Renal cortical epithelial cell (primary cell): ENCODE measurements at places on chromosomes 1 and 21.

DNA sequence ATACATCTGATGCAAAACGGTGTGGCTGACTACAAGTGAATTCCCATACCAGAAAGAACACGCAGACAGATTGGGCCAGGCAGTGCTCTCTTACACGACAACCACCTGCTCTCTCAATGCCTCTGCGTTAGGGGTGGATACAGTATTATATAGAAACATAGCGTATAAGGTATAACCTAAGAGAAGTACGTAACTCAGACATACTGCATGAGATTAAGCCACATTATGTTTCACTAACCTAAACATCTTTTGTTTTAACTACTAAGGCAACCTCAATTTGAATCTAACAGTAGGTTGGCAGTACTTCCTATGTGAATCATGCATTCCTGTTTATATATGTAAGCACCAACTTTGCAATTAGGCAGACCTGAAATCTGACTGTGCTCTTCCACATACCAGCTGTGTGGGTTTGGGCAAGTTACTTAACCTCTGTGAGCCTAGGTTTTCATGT, 58.1 kb upstream of the COA6 start:
- DNase-seq = peak; percentile 72

- no peak for DNase-seq
Observed at GRCh38 chr1:19582318-19582717, 61.8 kb upstream of the NBL1 start.

GRCh38 chr21:44706026-44706705, 5.2 kb downstream of the TSPEAR start:
- DNase-seq = no peak

- DNase-seq = no peak
Observed at GRCh38 chr1:34825455-34826091, 32.8 kb downstream of the GJA4 start.

GRCh38 chr1:5980314-5981008, 11.8 kb downstream of the NPHP4 start:
- no peak for DNase-seq

DNA sequence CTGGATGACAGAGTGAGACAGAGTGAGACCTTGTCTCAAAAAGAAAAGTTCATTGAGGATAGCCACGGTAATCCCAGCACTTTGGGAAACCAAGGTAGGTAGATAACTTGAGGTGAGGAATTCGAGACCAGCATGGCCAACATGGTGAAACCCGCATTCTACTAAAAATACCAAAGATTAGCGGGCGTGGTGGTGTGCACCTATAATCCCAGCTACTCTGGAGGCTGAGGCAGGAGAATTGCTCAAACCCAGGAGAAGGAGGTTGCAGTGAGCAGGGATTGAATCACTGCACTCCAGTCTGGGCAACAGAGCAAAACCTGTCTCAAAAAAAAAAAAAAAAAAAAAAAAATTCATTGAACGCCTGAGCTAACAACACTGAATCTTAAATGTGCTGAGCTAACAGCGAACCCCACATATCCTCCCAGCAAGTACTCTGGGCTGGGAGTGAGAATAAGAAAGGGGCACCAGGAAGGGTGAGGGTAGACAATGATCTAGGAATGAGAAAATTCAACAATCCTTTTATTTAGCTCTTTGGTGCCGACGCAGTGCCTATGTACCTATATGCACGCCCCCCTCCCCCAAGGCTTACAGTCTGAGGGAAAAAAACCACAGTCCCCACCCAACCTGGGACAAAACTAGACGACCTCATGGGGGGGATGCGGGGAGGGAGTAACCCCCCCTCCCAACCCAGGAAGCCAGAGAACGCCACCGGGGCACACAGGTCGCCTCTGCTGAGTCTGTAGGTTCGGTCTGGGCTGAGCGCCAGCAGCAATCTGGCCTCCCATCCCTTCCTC, 1.4 kb upstream of the CACNA1S start:
- DNase-seq = no peak

- peak; percentile 14 for DNase-seq
Observed at GRCh38 chr1:116906812-116907211, 2.9 kb upstream of the PTGFRN start.

GRCh38 chr1:54390655-54391054, 15.5 kb downstream of the SSBP3 start:
- DNase-seq = no peak

DNA sequence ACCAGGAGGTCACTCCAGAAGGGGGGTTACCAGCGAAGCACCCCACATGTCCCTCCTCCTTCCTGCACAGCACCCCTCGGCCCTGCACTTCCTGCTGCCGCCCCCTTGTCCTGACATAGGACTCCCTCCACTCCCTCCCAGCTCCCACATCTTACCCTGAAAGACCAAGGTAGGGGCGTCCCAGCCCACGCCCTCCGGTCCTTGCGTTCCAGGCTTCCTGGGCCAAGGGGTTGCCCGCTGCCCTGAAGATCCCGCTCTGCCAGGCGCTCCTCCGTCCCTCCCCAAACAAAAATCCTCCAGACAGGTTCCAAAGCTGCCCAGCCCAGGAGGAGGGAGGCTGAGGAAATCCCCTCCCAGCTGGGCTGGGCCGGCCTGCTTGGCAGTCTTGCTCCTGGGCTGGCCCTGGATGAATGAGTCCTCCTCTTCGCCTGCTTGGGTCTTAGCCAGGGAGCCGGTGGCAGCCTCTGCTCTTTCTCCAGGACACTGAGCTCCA, at the start of gene RHBDL2:
TSS of gene RHBDL2 (minus strand) at position 304 of the 493 bp plus-strand sequence. CDS start 22,618 bp downstream, outside the sequence.
- peak; percentile 27 for DNase-seq

DNA sequence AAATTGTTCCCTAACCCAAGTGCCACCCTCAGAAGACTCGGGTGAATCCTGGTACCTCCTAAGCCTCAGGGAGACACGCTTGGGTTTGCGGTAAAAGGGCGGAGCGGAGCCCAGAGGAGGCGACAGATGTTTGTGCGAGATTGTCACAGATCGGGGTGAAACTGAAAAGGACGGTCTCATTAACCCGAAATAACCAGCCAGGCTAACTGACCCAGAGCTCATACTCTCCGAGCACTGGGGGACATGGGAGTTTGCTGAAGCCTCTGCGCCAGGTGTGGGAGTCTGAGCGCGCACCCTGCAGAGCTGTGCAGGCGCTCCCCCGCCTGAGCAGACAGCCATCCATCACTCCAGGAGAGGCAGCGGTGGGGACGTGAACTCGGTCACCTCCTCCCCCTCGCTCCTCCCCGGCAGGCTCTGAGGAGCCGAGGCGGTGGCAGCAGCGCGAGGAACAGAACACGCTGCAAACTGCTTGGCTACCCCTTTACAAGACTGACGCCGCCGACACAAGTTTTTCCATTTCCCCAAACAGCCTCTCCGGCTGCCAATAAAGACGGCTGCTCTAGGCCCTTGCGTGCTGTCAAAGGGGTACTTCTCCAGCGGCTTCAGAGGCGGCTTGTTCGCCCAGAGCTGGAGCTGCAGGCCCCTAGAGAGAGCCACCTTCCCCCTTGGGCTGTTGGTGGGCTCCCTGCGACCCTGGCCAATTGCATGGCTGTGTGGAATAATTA, 43.5 kb downstream of the RRAGC start:
- no peak for DNase-seq

DNA sequence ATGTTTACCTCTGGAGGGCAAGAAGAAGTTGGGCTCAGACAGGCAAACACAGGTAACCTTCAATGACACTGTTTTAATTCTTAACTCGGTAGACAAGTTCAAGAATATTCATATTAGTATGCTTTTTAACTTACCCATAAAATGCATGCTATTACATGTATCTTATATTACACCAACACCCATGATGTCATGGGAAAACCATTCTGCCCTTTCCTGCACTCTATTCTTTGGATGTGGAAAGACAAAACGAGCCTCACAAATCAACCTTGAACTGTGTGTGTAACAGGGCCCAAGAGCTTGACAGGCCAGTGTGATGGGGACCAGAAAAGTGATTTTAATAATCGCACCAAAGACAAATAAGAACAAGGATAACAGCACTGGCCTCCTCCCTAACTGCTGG, 22.6 kb upstream of the RAP1GAP start:
- DNase-seq = no peak

GRCh38 chr1:43466403-43466802, 12.7 kb upstream of the HYI start:
- DNase-seq = no peak

DNA sequence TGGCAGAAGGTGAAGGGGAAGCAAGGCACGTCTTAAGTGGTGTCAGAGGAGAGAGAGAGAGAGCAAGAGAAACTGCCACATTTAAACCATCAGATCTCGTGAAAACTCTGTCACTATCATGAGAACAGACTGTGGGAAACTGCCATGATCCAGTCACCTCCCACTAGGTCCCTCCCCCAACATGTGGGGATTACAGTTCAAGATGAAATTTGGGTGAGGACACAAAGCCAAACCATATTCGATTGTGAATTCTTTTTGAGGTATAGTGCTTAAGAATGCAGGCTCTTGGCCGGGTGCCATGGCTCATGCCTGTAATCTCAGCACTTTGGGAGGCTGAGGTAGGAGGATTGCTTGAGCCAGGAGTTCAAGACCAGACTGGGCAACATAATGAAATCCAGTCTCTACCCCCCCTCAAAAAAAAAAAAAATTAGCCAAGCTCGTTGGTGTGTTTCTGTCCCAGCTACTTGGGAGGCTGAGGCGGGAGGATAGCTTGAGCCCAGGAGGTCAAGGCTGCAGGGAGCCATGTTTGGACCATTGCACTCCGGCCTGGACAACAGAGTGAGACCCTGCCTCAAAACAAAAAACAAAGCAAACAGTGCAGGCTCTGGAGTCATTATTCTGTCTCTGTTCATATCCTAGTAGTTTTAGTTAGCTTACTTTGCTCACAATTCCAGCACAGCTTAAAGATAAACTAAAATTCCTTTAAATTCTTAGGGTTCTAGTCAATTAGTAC, 6.0 kb downstream of the ZCCHC17 start:
- DNase-seq = no peak

DNA sequence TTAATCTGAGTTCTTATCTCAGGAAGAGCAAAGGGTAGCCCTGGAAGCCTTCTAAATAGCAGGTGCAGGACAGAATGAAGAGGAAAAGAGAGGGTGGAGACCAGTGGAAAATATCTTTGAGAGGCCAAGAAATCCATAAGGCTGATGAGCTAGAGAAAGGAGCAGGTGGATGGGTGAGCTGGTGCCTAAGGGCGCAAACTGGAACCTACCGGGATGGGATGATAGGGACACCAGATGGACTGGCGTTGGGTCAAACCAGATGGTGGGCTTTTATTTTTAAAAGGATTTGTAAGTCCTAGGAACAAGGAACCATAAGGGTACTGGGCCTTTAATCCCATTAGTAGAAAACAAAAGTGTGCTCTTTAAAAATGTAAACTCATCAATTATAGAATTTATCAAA, 59.7 kb downstream of the RGL1 start:
- no peak for DNase-seq

DNA sequence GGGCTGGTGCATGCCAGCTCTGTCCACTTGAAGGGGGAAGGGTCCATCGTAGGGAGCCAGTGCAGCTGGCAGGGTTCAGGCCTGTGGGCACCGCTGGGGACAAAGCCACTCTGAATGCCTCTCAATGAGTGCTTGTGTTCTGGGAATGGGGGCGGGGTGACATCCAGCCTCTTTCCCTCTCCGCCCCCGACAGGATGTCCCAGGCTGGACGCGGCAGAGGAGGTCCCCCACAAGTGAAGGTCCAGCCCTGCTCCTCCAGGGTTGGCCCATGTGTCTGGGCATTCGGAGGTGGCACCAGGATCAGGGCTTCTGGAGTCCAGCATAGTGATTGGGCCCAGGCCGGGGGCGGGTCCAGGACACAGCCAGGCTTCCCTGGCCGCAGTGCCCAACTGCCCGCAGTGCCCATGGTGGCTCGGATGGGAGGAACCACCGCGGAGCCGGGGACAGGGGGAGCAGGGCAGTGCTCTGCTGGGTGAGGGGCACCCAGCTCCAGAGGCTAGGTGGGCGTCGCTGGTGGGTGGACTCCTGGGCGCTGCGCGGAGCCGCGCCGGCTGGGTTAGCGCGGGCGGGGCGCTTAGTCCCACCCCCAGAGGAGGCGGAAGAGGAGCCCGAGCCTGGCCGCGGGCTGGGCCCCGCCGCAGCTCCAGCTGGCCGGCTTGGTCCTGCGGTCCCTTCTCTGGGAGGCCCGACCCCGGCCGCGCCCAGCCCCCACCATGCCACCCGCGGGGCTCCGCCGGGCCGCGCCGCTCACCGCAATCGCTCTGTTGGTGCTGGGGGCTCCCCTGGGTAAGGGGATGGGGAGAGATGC, at the start of gene SHISA4:
TSS of gene SHISA4 (plus strand) at position 617 of the 808 bp plus-strand sequence. CDS start at position 714, 97 bp downstream.
- peak; percentile 69 for DNase-seq

DNA sequence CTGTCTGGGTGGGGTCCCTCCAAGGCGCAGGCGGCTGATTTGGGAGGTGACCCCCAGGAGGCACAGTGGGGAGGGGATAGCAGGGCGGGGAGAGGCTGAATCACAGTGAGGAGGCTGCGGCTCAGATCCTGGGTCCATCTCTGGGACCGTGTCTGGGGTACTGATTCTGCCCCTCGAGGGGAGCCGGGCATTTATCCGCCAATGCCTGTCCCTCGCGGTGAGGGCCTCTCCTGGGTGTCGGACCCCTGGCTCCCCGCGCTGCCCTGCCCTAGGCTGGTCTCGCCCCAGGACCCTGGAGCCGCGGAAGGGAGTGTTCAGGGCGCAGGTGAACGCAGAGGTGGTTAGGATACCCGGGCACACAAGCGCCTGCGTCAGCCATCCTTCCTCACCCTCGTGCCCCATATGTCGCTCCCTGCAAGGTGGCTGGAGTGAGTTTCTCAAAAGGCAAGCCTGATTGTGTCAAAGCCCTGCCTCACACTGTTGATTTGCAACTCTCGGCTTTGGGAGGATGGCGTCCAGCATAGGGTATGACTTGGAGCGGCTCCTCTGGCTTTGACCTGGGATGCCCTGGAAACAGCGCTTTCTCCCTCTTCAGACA, 530.9 kb downstream of the PTPRU start:
- no peak for DNase-seq

- no peak for DNase-seq
Observed at GRCh38 chr1:34701326-34702060, 53.4 kb upstream of the GJB5 start.

- DNase-seq = no peak
Observed at GRCh38 chr1:201553496-201554189, 14.7 kb downstream of the NAV1 start.

DNA sequence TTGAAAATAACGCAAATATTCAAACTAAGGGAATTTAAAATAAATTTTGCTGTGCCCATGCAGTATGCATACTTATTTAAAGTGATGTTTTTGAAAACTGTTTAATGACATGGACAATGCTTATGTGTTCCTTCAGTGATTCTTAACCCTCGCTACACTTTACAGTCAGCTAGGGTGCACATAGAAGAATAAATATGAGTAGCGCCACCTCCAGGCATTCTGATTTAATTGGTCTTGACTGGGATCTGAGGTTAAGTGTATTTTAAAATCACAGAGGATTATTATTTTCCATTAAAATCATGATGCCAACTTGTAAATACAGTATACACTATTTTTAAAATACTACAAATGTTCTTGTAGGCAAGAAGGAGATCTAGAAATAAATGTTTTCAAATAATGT, 373.5 kb upstream of the ADGRL4 start:
- no peak for DNase-seq

DNA sequence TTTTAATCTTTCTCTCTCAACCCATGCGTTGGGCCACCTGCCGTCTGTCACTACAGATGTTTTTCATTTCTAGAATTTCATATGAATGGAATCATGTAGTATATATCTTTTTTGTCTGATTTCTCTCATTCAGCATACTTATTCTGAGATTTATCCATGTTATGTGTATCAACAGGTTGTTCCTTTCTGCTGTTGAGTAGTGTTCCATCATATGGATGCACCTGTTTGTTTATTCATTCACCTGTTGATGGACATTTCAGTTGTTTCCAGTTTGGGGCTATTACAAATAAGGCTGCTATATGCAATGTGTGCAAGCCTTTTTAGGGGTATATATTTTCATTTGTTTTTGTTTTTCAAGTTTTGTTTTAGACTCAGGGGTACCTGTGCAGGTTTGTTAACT, 9.4 kb upstream of the SLC41A1 start:
- DNase-seq = no peak

- DNase-seq = no peak
Observed at GRCh38 chr1:227942021-227942715, 5.6 kb downstream of the WNT9A start.

- DNase-seq = no peak
Observed at GRCh38 chr1:34013958-34014737, 150.3 kb downstream of the HMGB4 start.
